ENCODE measurements at places on chromosomes 6 and 20. TPM values are rescaled to one million over a fixed set of nuclear protein-coding genes. Genes with fewer than 3 reads are reported as not detected.

DNA sequence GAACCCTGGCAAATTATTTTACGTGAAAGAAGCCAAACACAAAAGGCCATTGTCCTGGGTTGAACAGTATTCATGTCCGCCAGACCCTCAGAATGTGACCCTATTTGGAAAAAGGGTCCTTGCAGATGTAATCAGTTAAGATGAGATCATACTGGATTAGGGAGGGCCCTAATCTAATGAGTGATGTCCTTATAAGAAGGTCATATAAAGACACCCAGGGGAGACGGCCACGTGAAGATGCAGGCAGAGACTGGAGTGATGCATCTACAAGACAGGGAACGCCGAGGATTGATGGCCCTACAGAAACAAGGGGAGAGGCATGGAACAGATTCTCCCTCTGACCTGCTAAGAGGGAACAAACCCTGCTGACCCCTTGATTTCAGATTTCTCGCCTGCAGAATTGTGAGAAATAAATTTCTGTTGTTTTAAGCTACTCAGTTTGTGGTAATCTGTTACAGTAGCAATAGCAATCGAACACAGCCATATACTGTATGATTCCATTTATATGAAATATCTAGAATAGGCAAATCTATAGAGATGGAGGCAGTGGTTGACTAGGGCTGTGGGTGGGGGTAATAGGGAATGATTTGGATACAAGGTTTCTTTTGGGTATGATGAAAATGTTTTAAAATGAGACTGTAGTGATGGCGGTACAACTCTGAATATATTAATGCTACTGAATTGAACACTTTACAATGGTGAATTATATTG, 132.9 kb upstream of the NUP153 start:
- no peak for DNase-seq

The DZANK1 gene
- 5.0 TPM for polyA plus RNA-seq

DNA sequence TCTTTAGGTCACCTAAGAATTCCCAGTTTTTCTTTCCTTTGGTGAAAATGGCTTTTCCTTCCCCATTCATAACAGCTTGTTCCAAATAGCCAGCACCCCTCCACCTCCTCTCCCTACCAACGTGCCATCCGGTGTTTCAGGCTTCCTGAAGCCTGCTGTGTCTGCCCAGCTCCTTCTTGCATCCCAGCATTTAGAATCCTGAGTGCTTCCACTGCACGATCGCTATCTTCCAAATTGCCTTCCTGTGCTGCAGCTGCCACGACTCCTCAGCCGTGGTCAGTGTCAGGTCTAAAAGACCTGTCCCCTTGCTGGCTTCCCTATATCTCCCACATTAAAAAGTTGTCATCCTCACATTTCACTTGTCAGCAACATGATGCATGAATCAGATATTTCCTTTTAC, 550.3 kb upstream of the JARID2 start:
- DNase-seq = no peak

DNA sequence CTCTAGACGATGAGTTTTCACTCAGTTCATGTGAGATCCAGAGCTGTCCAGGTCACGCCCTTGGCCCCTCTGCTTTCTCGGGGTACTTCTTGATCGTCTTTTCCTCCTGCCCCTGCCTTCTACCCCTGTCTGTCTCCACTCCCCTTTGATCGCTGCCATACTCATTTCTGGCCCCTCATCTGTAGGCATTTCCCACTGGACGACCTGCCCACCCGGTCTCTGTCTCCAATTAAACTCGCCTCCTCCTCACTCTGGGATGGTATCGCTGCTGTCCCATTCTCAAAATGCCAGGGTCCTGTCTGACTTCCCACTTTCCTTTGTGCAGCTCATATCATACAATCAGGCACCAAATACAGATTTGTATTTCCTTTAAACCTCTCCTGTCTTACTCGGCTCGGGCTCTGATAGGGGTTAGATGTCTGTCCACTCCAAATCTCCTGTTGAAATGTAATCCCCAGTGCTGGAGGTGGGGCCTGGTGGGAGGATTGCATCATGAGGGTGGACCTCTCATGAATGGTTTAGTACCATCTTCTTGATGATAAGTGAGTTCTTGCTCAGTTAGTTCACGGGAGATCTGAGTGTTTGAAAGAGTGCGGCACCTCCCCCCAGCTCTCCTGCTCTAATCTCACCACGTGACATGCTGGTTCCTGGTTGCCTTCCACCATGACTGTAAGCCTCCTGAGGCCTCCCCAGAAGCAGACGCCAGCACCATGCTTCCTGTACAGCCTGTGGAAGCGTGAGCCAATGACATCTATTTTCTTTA, 3.5 kb upstream of the SYNJ2 start:
- DNase-seq = no peak

DNA sequence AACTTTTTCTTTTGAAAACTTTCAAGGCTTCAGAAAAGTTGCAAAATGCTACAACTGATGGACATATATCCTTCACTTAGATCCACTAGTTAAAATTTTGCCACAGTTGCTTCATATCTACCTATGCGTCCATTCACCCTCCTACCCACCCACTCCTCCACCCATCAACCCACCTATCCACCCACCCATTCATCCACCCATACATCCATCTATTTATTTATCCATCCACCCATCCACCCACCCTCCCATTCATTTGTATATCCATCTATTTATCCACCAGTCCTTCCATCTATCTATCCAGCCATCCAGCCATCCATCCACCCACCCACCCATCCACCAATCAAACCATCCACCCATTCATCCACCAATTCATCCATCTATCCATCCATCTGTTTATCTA, 13.6 kb downstream of the BPIFB4 start:
- no peak for DNase-seq

GRCh38 chr20:12882832-12883506, 125.8 kb upstream of the SPTLC3 start:
- DNase-seq = no peak

DNA sequence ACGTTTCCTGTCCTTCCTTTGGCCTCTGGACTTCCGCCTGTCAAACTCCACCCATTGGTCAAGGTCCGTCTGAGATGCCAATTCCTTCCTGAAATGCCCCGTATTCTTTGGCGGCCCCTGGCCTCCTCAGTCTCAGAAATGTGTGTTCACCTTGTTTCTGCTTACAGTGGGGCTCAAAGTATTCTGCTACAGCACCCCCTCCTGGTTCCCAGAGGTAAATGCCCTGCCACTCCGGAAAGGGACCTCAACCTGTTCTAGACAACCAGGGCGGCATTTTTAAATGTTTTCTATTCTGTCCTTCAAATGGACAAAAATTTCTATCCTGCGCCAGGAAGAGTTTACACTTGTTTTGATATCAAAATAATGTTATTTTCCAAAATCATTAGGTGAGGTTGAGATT, 12.1 kb upstream of the PAX1 start:
- DNase-seq = no peak

- no peak for DNase-seq
These were observed 311.1 kb upstream of the RNF24 start for GRCh38 chr20:4326195-4327065.

DNA sequence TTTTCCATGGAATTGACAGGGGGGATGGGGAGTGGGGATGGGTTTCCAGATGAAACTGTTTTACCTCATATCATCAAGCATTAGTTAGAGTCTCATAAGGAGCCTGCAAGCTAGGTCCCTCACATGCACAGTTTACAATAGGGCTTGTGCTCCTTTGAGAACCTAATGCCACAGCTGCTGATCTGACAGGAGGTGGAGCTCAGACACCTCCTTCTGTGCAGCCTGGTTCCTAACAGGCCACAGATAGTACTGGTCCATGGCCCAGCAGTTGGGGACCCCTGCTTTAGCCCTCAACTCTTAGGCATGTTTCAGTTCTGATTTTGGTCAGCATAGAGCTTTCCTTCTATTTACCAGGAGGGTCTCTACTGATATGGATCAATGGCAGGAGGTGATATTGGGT, 251.6 kb downstream of the LAMA2 start:
- DNase-seq = no peak

The BANF2 gene
- not detected for polyA plus RNA-seq

GRCh38 chr6:84825461-84825860, 61.1 kb upstream of the TBX18 start:
- DNase-seq = no peak

GRCh38 chr6:126761854-126762253, 356.6 kb upstream of the RSPO3 start:
- no peak for DNase-seq

GRCh38 chr20:43947316-43947710, 32.7 kb downstream of the TOX2 start:
- no peak for DNase-seq

- no peak for DNase-seq
These were observed 23.2 kb upstream of the UNC93A start for GRCh38 chr6:167267921-167268401.

DNA sequence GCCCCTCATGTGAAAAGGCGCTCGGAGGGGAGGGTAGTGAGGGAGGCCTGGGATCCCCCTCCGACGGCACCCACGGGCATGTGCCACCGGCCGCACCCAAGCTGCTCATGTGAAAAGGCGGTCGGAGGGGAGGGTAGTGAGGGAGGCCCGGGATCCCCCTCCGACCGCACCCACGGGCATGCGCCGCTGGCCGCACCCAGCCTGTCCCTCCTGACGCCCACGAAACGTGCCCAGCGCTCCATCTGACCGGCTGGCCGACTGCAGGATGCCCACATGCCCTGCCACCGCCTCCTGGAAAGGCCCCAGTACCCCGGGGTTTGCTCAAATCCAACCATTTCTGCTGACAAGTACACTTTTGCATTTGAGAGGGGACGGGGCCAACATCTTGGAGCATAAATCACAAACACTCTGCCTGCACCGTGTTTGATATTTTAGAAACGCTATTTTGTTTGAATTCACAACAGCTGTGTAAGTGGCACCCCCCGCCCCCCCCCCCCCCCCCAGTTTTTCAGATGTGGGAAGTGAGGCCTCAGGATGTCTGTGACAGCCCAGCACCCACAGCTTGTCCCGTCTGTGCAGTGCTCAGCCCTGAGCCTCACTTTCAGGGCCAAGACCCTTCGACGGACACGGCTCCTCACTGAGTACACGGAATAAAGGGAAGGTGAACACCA, 34.1 kb downstream of the SLC2A4RG start:
- no peak for DNase-seq

DNA sequence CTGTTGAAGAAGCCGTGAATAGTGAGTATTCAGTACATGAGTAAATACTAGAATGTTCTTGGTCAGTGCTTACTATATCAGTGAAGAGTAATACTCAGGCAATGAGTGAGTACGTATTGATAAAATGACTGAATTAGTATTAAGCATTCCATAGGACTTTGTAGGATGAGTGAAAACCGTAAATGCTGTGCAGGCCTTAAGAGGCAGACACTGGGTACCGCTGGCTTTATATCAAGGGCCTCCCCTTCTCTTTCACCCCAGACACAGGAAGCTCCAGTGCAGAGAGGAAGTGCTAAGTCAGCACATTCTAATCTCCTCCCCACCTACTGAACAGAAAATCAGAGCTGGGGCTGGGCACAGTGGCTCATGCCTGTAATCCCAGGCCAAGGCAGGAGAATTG, 24.2 kb downstream of the POFUT1 start:
- DNase-seq = no peak

DNA sequence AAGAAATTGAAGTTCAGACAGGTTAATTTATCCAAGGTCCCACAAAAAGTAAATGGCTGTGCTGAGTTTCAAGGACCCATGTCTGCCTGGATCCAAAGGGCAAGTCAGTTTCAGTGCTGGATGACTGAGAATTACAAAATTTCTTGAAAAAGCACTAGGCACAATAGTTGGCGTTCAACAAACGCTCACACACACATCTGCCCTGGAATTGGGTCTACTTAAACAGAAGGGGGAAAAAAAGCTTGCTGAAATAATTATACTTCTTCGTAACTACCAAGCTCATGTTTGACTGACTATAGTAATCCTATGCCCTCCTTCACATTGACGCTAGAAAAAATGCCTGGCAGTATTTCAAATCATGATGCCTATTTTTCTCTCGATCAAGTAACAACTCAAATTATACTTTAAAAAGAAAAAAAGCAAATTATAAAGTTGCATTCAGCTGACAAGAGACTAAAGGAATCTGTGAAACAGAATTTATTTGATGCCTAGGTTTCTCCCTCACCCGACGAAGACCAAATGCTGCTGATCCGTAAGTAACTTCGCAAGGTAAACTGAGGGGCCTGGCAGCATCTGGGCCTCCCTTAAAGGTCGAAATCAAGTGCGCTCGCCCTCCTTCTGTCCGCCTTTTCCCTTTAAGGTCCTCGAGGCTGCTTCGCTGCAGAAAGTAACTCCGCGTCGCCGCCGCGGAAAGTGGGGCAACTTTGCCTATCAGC, 650 bp upstream of the CD2AP start:
- no peak for DNase-seq

The LPIN3 gene
- polyA plus RNA-seq = 9.1 TPM

The TRAPPC3L gene
- 0.16 TPM for polyA plus RNA-seq

DNA sequence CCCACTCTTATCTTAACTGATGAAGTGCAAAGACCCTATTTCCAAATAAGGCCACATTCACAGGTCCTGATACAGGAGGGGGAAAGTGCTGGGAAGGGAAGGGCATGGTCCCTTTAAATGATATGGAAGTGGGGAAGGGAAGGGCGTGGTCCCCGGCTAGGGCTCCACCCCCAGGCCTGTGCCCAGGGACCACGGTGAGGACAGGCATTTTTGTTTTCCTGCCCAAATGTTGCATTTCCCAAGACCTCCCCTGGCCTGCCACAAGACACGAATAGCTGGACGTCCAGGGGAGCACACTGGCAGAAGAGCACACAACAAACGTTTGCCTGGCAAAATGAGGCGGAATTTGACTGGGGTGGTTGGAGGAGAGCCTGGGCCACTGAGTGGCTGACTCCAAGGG, 16.1 kb upstream of the HFE start:
- DNase-seq = no peak

DNA sequence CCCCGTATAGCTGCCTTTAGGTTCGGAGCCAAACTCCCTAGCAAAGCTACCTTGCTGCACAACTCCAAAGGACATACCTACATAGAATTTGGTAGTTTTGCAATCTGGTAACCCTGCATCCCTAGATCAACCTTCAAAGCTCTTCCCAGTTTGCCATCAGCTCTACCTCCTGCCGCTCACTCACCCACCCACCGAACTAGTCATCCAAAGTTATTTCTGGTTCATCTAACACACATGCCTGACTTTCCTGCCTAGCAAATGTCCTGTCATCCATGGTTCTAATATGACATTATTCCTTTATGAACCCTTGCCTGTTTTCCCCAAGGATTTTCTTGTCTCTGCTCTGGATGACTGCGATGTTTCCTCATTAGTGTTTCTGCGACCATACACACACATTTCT, 21.6 kb downstream of the SPAG4 start:
- DNase-seq = no peak

The MYLK4 gene
- 1.2 TPM for polyA plus RNA-seq
